ENCODE measurements at places on chromosomes 12 and 14.

DNA sequence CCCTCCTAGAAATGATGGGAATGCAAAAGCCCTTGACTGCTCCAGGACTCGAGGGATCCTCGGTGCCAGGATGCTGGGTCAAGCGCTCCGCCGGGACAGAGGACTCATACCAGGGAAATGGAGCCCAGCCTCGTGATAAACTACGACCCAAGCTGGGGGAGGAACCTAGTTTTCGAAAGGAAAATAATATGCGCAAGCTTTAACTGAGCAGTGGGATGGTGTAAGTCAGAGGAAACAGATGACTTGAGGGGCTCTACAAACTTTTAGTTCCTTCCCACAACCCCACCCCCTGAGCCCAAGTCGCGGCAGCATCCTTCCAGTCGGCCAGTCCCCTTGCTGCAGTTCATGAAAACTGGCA, 654 bp upstream of the SUPT16H start:
- DNase-seq: no peak

- no peak for DNase-seq
These were observed 14.0 kb upstream of the KCNH3 start for GRCh38 chr12:49524660-49525324.

DNA sequence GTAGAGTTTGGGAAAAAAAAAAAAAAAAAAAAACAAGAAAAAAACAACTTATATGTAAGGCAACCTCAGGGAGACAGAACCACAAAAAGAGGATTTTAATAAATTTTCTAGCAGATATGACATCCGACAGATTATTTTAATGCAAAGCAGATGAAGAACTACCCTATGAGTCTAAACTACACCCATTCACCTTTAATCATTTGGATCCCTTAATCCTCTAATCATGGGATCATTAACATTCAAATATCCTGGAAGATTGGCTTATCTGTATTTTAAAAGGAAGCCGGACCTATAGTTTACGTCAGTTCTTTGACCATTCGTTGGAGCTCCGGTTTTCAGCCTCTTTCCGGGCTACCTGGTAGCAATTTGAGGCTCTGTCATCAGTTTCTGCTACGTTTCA, at the start of gene DPPA3:
DPPA3 (plus strand) TSS at position 301 of the 400 bp plus-strand sequence. CDS start 138 bp downstream, outside the sequence.
- DNase-seq: no peak

DNA sequence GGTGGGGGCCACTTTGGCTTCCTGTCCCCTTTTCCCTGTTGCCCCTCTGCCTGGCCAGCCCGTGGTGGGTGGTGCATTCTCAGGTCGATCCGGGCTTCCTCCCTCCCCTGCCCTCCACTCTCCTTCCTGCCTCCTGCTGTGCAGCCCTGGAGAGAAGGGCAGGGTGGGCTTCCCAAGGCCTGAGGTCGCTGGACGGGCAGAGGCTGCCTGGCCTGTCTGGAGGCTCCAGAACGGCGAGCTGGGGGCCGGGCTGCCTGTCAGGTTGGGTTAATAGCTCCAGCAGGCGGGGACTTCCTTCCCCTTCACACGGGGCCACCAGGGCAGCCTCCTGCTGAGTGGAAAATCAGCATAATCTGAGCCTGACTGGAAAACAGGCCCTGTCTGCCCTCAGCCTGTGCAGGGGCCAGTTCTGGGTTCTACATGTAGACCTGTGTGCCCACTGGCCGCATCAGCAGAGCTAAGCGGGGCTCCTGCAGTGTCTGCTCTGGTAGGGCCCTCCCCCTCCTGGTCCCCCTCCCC, 11.3 kb downstream of the KIF26A start:
- DNase-seq: no peak

- no peak for DNase-seq
These were observed 38.0 kb downstream of the PTGER2 start for GRCh38 chr14:52352061-52352491.

GRCh38 chr14:104428333-104428851, 151.2 kb upstream of the C14orf180 start:
- no peak for DNase-seq

GRCh38 chr14:105891631-105892452, 365.5 kb downstream of the TMEM121 start:
- DNase-seq: peak; percentile 8

DNA sequence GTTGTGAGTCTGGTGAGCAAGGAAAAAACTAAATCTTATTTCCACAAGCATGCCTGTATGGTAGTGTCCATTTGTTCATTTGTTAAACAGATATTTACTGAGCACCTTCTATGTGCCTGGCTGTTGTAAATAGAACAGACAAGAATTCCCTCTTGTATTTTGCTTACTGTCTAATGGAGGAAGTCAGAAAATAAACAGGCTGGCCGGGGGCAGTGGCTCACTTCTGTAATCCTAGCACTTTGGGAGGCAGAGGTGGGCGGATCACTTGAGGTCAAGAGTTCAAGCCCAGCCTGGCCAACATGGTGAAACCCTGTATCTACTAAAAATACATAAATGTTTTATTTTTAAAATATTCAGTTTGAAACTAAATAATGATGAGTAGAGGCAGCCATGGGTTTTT, 79.3 kb downstream of the GTF2A1 start:
- no peak for DNase-seq

DNA sequence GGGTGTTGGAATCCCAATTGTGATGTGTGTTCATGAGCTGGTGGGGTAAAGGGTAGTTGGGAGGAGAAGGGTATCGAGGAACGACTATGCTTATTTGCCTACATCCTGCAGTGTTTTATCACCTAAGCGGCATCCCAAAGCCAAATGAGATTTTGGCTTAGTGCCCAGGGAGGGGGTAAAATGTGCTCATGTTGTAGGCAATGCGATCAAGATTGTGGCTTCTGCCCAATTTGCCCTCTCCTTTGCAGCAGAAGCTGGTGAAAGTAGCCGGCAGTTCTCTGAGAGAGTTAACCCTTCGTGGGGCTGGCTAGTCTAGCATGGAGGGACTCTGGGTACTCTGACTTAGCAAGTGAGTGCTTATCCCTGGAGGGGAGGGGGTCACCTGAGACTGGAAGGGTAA, 753 bp downstream of the RPH3A start:
- DNase-seq: no peak

DNA sequence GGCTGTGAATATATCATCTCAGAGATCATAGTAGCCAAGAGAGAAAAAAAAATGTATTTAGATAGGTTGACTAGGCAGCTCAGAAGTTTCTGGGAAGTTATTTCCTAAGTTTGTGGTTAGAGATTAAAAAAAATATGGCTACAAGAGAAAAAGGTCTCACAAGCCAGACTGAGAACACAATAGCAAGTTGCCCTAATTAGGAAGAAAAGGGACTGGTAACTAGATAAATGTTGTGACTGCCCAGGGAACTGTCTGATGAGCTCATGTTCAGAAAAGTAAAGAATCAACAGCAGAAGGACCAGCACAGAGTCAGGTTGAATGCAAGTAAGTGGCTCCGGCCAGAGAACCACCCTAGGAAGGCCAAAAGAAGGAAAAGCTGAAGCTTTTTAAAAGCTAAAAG, 256.6 kb downstream of the PRKD1 start:
- DNase-seq: no peak

DNA sequence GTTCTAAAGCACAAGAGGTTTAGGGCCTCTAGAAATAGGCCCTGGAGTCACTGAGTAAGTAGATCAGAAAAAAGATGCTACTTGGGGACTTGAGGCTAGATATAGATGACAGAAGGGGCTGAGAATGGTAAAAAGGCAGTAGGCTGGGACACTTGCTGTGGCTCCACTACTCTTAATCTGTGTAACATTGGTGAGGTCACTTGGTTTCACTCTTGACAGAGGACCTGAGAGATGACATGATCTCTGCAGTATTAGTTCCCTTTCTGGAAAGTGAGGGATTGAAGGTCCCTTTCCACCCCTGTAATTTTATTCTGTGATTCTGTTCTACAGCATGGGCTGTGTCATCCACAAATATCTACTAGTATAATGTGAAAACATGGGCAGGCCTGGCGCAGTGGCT, 39.7 kb downstream of the MAPKAPK5 start:
- no peak for DNase-seq

DNA sequence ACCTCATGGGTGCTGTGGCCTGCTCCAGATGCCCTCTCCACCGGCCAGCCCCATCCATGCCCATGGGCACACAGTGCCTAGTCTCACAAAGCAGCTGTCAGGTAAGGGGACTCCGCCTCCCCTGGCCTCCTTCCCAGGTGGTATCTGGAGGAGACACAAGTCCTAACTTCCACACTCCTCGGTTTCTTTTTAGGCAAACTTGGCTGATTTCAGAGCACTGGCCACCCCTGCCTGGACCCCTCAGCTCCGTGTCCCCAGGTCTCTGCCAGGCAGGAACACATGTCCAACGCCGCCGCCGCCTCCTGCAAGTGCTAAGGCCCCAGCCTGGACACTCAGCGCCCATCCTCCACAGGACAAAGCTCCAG, 324.1 kb upstream of the DIO3 start:
- no peak for DNase-seq

DNA sequence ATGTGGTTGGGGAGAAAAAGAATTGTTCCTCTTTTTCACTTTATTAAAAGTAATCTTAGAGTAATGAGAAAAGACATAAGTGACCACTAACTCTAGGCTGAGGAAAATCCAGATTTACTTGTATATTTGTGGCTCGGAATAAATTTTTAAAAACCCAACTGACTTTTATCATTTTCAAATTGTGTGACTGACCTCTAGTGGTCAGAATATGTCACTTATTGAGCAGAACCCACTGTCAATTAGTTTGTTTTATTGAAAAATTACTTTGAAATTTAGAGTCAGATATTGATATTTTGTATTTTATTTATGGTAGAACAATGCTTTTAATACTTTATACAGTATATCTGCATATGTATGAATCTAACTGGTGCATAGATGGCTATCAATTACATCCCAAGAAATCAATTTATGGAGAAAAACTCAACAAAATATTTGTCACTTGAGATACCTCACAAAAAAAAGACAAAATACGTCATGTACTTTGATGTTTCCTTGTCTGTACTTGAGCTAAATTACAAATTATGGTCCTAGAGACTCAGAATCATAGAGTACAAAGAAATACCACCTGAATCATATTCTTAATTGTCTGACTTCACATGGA, 229.4 kb downstream of the CNTN1 start:
- DNase-seq: no peak

- no peak for DNase-seq
These were observed 46.4 kb downstream of the CLMN start for GRCh38 chr14:95273001-95273978.

DNA sequence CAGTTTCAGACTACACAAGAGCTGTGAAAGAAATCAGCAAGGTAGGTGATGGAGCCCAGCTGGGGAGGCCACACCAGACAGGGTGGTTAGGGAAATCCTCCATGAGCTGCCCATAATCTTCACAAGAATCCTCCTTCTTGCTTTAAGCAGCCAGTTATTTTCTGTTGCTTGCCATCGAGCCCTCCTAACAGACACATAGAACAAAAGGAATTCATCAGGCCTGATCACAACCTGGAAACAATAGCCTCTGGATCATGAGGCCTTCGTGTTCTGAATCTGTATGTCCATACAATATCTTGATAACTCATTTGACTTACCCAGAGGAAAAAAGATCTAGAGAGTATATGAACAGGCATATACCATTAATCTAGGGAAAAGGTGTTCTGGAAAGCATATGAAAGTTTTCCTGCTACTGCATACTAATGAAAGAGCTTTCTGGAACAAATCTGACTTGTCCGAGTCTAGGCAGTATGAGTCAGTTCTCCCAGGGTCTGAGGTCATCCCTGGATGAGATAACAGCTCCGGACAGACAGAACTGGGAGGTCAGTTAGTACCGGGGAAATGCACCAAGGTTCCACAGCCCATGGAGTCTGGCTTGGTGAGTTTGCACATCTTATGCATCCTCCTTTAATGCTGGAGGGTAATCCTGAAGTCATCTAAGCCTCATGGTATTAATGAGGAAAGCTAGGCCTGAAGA, 52.8 kb upstream of the ELK3 start:
- no peak for DNase-seq

- DNase-seq: no peak
These were observed 331.9 kb upstream of the SOX5 start for GRCh38 chr12:24281341-24281740.

- no peak for DNase-seq
These were observed 117.6 kb downstream of the SCARB1 start for GRCh38 chr12:124745891-124746570.

DNA sequence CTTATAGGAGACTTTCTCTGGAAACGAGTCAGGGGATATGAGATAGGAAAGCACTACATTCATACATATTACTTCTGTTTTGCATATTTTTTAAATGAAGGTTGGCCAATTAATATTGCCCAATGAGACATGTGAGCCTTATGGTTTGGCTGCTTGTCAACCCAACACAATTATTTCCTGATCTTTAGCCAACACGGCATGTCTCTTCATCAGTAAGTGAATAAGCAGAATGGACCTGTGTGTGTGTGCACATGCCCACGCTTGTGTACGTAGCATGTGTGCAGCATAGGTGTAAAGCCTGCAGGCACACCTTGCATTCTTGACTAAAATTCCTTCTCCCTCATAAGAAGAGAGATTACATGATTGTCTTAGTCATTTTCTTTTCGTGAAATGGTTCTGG, 88.3 kb downstream of the STON2 start:
- DNase-seq: no peak

DNA sequence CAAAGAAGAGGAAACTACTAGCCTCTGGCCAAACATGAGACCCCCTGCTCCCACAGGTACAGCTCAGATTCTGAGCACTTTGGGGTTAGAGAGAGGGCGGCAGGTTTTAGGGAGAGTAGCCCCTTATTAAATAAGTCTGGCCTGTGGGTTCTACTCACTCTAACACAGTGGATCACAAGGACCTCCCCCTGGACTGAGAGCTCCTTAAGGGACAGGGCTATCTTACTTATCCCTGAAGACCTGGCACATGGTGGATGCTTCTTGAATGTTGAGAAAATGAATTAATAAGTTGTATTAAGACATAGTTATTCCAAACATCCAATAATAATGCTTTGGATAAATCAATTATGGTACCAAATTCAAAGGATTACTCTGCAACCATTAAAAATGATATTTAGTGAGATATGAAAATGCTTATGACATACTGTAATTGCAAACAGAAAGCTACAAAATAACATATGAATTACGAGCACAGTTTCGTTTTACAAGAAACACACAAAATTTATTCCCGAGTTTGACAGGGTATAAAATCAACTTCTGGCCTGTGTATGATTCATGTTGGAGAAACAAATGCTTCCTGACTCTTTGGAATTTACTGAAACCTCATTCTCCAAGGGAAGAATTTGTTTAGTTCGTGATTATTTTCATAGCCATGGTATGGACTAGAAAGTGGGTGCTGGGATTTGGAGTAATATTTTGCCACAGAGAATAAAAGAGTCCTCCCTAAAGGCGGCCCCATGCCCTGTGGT, 59.3 kb upstream of the BDKRB2 start:
- DNase-seq: no peak

DNA sequence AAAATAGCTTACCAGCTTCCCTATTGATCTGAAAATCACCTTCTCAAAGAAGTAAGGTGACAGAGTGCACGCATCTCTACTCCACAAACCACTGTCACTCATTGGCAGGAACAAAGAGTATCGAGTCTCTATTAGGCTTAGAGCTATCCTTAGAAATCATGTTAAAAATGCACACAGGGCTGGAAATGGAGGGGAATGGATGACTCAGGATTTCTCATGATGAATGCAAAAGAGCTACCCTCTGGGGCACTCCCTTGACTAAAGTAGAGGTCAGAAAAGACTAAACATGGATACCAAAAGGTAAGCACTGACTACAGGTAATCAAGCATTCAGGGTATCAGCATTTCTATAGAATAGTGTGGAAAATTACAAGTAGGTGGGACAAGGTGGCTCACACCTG, 96.1 kb upstream of the ANO4 start:
- DNase-seq: no peak

All from activated T-cell treated with anti-CD3 and anti-CD28 coated beads, Interleukin-2, amount 50 U/mL, for 1 hour (primary cell).